T-helper 2 cell treated with Interferon-gamma antibody and Interleukin-4, amounts not matched to agents 5 μg/mL and 100 μg/mL, for 36 hours (primary cell): ENCODE measurements at places on chromosomes 12 and 14.

- no peak for DNase-seq
These were observed 40.6 kb downstream of the SUPT16H start for GRCh38 chr14:21343035-21343794.

DNA sequence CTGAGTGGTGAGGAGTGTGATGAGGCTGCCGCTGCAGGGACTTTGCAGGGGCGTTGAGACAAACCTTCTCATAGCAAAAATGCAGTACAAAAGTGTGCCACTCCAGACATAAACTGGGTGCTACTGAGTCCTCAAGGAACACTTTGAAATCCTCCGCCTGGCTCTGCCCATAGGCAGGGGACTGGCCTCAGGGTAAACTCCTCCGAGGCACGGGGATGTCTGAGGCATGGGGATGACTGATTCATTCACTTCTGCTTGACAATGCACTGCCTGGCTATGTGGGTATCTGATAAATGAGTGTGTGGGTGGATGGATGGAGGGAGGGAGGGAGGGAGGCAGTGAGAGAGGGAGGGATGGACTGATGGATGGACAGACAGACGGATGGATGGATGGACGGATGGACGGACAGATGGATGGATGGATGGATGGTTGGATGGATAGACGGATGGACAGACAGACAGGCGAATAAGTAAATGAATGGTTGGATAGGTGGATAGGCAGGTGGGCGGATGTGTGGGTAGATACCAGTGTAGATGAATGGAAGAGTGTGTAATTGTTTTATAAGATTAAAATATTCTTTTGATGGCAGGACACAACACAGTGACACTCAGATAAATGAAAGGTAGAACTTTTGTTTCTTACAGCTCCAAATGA, 2.1 kb upstream of the BDKRB2 start:
- no peak for DNase-seq

DNA sequence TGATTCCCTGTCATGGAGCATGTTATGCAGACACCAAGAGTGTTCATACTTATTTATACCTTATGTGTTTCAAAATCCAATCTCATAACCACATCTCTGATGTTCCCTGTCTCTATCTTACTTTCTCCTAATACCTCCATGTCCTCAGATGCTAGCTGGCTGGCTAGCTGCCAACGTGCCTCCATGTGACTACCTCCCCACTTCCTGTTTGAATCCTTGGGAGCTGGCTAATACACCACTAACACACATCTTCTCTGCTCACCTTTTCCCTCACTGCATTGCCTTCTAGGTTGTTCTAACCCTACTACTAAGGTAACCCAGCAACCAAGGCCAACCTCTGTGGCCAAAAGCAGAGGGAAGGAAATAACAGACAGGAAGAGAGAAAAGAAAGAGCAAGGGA, 27.3 kb downstream of the TTC5 start:
- no peak for DNase-seq

GRCh38 chr14:24337144-24337823, 2.4 kb upstream of the ADCY4 start:
- DNase-seq, result no peak

GRCh38 chr12:123576611-123577010, 7.7 kb upstream of the TMED2 start:
- no peak for DNase-seq

GRCh38 chr12:54565986-54566544, 16.7 kb downstream of the PDE1B start:
- DNase-seq, result no peak

GRCh38 chr12:106188256-106188655, 49.5 kb upstream of the NUAK1 start:
- no peak for DNase-seq

- no peak for DNase-seq
These were observed 21.8 kb upstream of the DHRS2 start for GRCh38 chr14:23614395-23614828.

GRCh38 chr12:102562836-102563425, 82.6 kb upstream of the IGF1 start:
- DNase-seq, result no peak

- DNase-seq, result no peak
These were observed 67.4 kb upstream of the ACTN1 start for GRCh38 chr14:69046476-69046860.

DNA sequence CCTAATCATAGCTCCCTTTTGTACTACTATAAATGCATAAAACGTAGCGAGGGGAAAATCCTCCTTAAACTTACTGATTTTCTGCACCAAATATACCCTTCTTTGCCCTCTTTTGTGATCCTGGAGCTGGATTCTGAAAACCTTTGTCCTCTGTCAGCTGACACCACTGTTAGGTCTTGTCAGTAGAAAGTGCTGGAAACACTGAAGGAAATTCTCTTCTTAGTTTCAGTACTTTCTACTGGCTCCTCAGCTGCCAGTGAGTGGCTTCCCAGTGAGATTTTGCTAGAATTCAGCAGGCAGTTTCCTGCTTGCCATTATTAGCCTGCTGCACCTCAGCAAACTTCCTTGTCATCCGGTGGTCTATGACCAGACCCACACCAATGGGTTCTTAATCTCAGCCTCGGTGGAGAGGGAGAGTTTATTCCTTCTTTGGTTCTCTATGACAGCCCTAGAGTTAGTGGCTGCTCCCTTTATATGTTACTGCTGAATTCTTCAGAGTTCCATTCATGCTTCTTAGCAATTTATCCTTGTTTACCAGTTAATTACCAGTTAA, 476.2 kb downstream of the FSCB start:
- DNase-seq, result no peak

DNA sequence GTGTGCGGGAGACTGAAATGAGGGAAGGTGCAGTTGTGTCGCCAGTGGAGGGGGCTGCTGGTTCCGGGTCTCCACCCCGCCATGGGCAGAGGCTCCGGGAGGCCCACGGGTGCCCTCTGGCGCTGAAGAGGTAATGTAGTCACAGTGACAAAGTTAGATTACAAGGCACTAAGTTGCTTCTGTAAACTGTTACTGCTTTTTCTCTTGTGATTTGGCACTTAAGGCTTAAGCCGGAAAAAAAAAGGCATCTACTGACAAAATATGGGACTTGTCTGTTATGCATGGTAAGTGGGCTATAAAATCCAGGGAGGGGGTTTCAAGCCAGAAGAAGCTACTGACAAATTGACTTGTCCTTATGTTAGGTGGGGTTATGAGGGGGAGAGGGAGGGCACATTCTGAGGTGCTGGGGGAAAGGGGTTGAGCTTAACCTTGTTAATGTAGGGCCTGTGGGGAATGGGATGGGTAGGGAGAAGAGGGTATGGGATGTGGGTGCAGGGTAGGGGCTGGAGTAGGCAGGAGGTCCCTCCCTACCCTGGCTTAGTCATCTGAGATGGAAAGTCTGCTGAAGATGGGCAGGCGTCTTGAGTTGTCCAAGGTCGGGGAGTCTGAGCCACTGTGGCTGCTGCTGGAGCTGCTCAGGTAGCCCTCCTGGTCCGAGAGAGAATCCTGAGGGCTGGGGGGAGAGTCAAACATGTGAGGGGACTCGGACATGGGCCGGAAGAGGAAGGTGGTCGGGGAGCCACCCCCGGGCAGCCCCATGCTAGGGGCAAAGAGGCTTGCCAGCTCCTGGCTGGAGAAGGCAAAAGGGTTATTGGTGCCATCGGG, 3.7 kb downstream of the ZFP36L1 start:
- peak; percentile 82 for DNase-seq

GRCh38 chr14:58177125-58177524, 22.8 kb upstream of the ACTR10 start:
- DNase-seq, result no peak

DNA sequence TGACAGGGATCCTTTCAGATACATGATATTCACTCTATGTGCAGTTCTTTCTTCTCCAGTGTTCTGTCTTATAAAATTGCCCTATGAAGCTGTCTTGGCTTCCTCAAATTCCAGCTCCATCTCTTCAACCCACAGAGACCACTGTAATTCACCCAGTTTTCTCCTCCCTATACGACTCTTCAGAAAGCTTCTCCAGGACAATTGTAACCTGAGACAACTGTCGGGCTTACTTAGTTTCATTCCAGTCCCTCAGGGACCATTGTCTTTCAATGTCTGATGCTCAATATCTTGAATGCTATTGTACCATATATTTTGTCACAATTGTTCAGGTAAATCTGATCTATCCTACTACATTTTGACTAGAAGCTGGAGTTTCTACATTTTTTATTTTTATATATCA, 345.3 kb downstream of the RPL10L start:
- DNase-seq, result no peak

DNA sequence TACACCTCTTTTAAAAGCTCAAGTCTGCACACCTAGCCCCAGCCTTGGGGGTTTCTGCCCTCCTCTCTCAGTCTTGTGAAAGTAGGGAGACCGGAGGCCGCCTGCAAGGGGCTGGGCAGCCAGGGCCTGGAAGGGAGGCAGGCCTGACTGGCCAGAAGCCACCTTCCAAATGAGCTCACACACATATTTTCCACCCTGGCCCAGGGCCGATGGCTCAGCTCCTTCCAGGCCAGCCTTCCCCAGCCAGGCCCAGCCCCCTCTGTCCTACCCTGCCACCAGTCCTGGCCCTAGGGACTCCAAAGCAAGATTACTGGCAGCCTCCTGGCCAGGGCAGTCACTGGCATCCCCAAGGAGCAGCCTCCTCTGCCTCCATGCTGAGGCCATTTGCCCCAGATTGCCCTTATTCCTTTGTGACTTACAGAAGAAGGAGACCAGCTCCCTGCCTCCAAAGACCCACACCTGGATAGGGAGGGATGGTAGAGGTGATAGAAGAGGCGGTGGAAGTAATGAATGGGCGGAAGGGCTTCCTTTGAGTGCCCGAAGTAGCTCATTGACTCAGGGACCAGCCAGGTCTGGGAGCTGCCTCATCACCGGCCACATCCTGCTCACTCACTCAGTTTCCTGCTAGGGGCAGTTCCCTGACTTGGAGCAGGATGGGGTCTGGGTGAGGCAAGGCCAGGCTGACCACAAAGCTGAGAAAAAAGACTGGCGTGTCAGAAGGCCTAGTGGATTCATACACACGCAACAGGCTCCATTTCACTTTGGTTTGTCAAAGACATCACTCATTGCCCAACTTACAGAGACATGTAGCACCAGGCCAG, 14.8 kb downstream of the MMP14 start:
- DNase-seq, result peak; percentile 44

GRCh38 chr12:108078428-108078827, 50.7 kb upstream of the WSCD2 start:
- DNase-seq, result no peak

GRCh38 chr12:109255377-109255776, 53.7 kb downstream of the FOXN4 start:
- no peak for DNase-seq

- no peak for DNase-seq
These were observed 249.6 kb upstream of the TBX3 start for GRCh38 chr12:114933428-114934160.

- DNase-seq, result no peak
These were observed 66.3 kb upstream of the EEA1 start for GRCh38 chr12:92995258-92995903.

DNA sequence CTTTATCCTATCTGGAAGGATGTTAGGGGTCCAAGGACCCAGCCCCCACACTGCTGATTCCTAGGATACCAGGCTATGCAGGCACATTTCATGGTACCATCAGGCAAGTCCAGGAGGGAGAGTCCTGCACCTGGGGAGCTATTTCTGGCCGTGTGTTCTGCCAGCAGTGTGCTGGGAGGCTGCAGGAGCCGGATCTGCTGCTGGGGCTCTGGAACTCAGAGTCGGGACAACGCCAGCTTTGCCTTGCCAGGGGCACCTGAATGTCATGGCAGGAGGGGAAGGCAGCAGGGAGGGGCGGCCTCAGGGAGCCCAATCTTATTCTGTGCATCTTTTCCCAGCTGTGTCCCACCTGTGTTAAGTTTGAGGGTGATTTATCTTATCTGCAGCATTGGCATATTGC, 17.8 kb downstream of the SRRM4 start:
- no peak for DNase-seq

DNA sequence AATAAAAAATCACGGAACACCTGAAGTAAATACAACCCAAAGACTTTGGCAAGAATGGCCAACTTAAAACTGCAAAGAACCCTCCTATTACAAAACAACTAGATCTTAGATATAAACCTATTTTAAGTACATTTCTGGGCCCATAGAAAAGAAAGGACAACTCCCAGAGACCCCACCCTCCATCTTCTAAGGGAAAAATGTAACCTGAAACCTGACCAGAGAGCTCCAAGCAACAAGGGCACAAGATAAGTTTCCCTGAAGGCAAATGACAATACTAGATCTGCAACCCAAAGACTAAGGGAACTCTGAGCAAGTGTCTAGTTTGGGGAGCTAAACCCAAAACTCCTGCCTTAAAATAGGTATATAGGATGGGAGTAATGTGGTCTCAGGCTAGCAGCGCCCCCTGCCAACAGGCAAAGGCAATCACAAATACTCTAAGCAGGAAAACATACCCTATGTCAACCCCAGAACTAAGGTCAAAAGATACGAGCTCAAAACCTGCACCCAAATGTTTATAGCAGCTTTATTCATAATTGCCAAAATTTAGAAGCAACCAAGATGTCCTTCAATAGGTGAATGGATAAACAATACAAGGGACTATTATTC, 218.9 kb downstream of the ITPR2 start:
- no peak for DNase-seq

DNA sequence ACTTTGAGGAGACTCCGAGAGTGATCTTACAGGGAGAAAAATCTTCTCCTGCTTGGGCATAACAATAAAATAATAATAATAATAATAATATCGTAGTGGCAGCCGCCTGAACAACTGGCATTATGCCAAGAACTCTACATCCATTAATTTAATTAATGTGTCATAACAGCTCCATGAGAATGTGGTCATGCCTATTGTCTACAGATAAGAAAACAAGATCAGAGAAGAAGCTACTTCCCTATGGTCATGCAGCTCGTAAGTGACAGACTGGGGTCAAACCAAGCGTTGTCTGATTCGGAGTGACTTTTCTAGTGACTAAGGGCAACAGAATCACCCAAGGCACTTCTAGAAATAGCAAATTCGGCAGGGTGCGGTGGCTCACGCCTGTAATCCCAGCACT, 11.7 kb downstream of the PROX2 start:
- DNase-seq, result no peak

DNA sequence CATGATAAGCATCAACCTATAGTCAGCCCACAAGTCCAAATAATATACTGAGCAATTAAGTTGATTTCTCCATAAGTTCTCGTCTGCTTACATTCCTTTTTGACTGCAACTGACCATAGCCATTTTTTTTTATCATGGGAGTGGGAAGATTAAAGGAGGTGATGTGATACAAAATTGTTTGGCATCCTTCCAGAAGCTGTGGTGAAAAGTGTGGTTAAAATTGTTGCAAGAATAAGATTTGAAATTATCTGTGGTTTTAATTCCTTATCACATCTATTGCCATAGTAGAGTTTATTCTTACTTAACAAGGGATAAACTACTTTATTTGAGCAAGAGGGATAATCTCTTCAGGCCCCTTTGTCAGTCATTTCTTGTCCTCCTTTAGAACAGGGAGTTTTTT, 50.7 kb downstream of the LIN52 start:
- no peak for DNase-seq

GRCh38 chr12:34361721-34362316, 339.5 kb downstream of the ALG10 start:
- no peak for DNase-seq

DNA sequence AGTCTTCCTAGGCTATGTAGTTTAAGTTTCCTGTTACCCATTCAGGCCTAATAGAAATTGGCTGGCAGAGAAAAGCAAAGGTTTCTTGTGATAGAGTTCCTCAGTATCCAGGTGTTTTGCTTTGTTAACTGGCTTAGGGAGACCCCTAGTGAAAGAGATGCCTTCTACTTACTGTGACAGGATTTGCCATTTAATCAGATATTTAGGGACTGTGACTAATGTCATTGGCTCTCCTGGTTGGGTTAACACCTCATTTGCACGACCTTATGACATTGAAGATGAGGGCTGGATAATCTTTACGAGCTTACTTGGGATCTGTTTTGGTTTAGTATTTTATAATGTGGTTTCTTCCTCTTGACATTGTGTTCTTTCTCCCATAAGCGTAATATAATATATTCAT, 5.8 kb downstream of the MON2 start:
- no peak for DNase-seq
